ENCODE measurements at places on chromosomes 16 and 17. TPM values are rescaled to one million over a fixed set of nuclear protein-coding genes. Genes with fewer than 3 reads are reported as not detected.

GRCh38 chr17:49217651-49218413 is 7.3 kb downstream of the ABI3 start:
- H3K4me1 ChIP-seq: no peaks in the 10 kb centered on the region
- H3K4me3 ChIP-seq: no peak overlapping the region
- H3K27me3 ChIP-seq: peaks cover 9% of the 10 kb centered on the region

The CAVIN1 gene
- total RNA-seq: 137 TPM

DNA sequence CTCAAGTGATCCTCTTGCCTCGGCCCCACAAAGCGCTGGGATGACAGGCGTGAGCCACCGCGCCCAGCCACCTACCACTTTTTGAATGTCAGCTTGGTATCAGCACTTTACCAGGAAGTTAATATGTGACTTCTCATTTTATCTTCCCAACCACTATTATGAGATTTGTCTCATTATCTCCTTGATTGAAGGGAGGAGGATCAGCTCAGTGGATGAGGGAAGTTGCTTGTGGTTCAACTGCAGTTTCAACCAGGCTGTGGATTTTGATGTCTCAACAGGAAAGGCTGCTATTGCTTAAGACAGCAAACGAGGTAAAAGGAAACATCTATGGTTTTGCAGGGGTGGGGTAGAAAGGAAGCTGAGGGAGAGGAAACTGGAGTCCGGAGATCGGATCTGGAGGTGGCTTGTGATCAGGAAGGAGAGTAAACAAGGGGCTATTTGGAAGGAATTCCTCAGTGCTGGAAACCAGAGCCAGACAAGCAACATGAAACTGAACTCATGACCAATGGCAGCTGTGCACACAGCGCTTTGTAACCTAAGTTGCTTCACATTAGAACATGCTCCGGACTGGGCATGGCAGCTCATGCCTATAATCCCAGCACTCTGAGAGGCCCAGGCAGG is 180.5 kb downstream of the VPS53 start:
- H3K4me3 ChIP-seq: no peak overlapping the region
- no peaks in the 10 kb centered on the region for H3K27me3 ChIP-seq
- H3K4me1 ChIP-seq: no peaks in the 10 kb centered on the region
- H3K27ac ChIP-seq: no peak overlapping the region
- peaks cover 74% of the 10 kb centered on the region for H3K36me3 ChIP-seq

- peaks cover 3% of the 10 kb centered on the region for H3K36me3 ChIP-seq
- no peak for DNase-seq
- no peak overlapping the region for H3K4me3 ChIP-seq
- H3K27ac ChIP-seq: no peak overlapping the region
Observed at GRCh38 chr16:245105-245504, 10.5 kb downstream of the FAM234A start.

GRCh38 chr16:19706846-19707245 is 11.2 kb downstream of the KNOP1 start:
- DNase-seq: no peak
- peaks cover 77% of the 10 kb centered on the region for H3K36me3 ChIP-seq
- no peaks in the 10 kb centered on the region for H3K27me3 ChIP-seq
- no peak overlapping the region for H3K4me3 ChIP-seq

DNA sequence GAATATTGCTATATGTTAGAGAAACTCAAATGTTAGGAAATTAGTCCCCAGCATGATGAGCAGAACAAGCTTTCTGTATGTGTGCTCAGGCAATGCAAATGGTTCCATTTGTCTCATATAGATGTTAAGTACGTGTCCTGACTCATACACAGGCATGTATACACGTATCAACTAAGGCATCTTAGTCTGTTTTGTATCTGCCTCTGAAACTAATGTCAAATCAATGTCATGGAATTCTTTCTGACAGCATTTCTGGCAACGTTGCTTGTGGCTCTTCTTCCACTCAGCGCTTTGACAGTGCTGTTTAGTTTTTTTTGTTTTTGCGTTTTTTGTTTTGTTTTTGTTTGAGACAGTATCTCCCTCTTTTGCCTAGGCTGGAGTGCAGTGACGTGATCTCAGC is 111.9 kb downstream of the CNTNAP4 start:
- H3K27ac ChIP-seq: no peak overlapping the region
- peak; percentile 51 for DNase-seq
- no peak overlapping the region for H3K4me3 ChIP-seq
- H3K27me3 ChIP-seq: no peaks in the 10 kb centered on the region
- H3K36me3 ChIP-seq: no peaks in the 10 kb centered on the region

The NPIPB12 gene
- total RNA-seq: 91.4 TPM

DNA sequence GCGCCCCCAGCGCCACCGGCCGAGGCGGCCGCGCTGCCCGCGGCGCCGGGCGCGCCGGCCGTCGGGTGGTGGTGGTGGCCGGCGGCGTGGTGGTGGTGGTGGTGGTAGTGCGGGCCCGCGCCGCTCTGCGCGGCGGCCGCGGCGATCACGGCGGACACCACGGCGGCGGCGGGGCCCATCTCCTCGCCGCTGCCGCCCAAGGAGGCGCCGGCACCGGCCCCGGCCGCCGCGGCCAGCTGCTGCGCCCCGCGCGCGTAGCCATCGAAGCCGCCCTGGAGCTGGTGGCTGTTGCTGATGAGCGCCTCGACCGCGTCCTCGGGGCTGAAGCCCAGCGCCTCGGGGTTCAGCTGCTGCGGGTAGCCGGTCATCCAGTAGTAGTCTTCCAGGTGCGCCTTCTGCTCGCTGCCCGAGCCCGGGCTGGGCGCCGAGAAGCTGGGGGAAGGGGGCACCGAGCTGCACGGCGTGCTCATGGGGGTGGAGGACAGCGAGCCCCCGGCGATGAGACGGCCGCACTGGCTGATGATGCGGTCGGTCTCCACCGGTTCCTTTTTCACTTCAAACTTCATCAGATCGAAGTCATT is 1.2 kb downstream of the MAF start:
- peaks cover 6% of the 10 kb centered on the region for H3K4me1 ChIP-seq
- no peak for DNase-seq
- no peaks in the 10 kb centered on the region for H3K36me3 ChIP-seq
- H3K27me3 ChIP-seq: no peaks in the 10 kb centered on the region
- no peak overlapping the region for H3K27ac ChIP-seq

GRCh38 chr16:30985401-30986128 is 558 bp downstream of the HSD3B7 start:
- H3K4me1 ChIP-seq: peaks cover 5% of the 10 kb centered on the region
- no peaks in the 10 kb centered on the region for H3K27me3 ChIP-seq
- peak; percentile 54 for DNase-seq
- peak overlapping the region; percentile 72 for H3K4me3 ChIP-seq

DNA sequence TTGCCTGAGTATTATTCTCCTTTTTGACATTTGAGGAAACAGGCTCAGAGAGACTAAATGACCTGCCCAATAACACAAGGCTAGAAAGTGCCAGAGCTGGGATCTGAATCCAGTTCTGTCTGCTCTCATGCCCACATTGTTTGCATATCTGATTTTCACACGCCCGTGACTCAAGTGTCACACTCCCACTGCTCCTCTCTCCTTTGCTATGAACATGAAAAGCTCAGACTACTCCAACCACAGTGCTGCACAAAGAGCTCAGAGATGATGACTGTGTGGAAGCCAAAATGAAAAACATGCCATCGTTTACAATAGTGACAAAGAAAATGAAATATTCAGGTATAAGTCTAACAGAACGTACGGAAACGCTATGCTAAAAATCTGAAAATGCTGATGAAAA is 107.9 kb downstream of the SMG6 start:
- no peak overlapping the region for H3K27ac ChIP-seq
- no peaks in the 10 kb centered on the region for H3K27me3 ChIP-seq
- H3K4me1 ChIP-seq: peaks cover 25% of the 10 kb centered on the region
- no peak for DNase-seq

GRCh38 chr16:11585460-11586377 is 1.0 kb downstream of the LITAF start:
- peak; percentile 34 for DNase-seq
- peak overlapping the region; percentile 94 for H3K27ac ChIP-seq

The CARHSP1 gene
- total RNA-seq: 23.9 TPM

The WNT3 gene
- 2.9 TPM for total RNA-seq

The SPNS1 gene
- 25.2 TPM for total RNA-seq

The TEKT1 gene
- not detected for total RNA-seq

The NTN1 gene
- total RNA-seq: 0.10 TPM

DNA sequence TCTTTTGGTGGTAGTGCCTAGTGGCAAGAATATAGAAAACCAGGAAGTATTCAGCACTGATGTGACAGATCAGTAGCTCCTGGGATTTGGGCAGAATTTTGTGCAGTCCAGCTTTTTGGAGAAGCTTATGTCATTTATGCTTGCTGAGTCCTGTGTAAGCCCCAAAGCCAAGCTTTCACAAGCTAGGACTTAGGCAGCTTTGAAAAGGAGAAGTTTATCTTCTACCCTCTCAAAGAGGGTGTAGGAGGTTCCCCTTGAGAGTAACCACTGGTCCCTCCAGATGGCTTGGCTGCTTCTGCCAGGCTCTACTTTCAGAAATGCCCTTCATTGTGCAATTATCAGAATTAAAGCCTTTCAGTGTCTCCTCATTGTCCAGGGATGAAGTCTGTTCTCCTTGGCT is 78.8 kb downstream of the CES1 start:
- no peak for DNase-seq
- peaks cover 7% of the 10 kb centered on the region for H3K4me1 ChIP-seq
- peaks cover 7% of the 10 kb centered on the region for H3K36me3 ChIP-seq
- no peak overlapping the region for H3K4me3 ChIP-seq

The CTRB2 gene
- not detected for total RNA-seq

The IRX6 gene
- not detected for total RNA-seq

The IL21R gene
- total RNA-seq: 0.21 TPM

GRCh38 chr16:77825196-77825595 is 36.8 kb downstream of the VAT1L start:
- H3K4me3 ChIP-seq: no peak overlapping the region
- H3K27ac ChIP-seq: no peak overlapping the region
- peaks cover 35% of the 10 kb centered on the region for H3K27me3 ChIP-seq
- H3K36me3 ChIP-seq: no peaks in the 10 kb centered on the region

GRCh38 chr16:30637944-30638343 is 12.8 kb upstream of the PRR14 start:
- peak; percentile 75 for DNase-seq
- H3K4me1 ChIP-seq: no peaks in the 10 kb centered on the region
- H3K36me3 ChIP-seq: peaks cover 7% of the 10 kb centered on the region
- H3K27me3 ChIP-seq: no peaks in the 10 kb centered on the region

GRCh38 chr17:78971756-78972506 is 7.8 kb downstream of the LGALS3BP start:
- no peaks in the 10 kb centered on the region for H3K27me3 ChIP-seq
- peaks cover 31% of the 10 kb centered on the region for H3K36me3 ChIP-seq
- H3K4me3 ChIP-seq: no peak overlapping the region
- peaks cover 8% of the 10 kb centered on the region for H3K4me1 ChIP-seq

The TCAP gene
- total RNA-seq: 0.71 TPM

GRCh38 chr16:88651276-88651988 is 579 bp upstream of the CYBA start:
- DNase-seq: no peak
- H3K4me3 ChIP-seq: no peak overlapping the region
- H3K27ac ChIP-seq: no peak overlapping the region
- peaks cover 5% of the 10 kb centered on the region for H3K36me3 ChIP-seq
- H3K27me3 ChIP-seq: no peaks in the 10 kb centered on the region
- no peaks in the 10 kb centered on the region for H3K4me1 ChIP-seq

GRCh38 chr17:45971698-45972141 is 27.3 kb upstream of the STH start:
- no peak overlapping the region for H3K27ac ChIP-seq
- H3K4me1 ChIP-seq: no peaks in the 10 kb centered on the region
- no peak for DNase-seq
- H3K36me3 ChIP-seq: no peaks in the 10 kb centered on the region
- no peak overlapping the region for H3K4me3 ChIP-seq
- H3K27me3 ChIP-seq: peaks cover 69% of the 10 kb centered on the region

The SALL1 gene
- total RNA-seq: not detected

DNA sequence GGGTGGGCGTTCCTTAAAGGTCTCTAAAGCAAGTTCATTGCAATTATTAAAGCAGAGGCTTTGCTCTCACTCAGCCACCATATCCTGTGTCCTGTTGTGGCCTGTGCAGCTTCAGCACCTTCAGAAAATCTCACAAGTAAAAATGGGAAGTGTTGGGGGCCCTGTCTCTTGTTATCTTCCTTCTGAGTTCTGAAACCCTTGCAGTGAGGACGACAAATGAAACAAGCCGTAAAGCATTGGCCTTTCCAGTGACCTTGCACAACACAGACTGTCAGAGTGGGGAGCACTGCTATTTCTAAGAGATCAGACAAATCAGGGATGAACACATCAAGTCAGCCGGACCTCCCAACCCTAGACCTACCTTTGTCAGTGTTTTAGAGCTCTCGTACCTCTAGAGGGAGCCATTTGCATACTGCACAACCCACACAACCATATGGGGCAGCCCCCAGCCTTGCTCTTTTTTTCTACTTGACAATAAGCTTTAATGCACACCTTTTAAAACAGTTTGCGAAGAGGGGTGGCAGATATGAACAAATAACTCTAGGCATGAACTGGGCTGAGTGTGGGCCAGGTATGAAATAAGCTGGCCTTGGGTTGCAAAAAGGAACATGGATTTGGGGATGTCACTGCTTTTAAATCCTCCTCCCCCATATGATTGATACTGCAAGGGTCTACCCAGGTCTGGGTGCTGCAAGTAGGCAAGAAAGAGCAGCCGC is 89.8 kb downstream of the KATNIP start:
- DNase-seq: peak; percentile 52
- H3K4me1 ChIP-seq: no peaks in the 10 kb centered on the region
- H3K36me3 ChIP-seq: peaks cover 25% of the 10 kb centered on the region
- H3K27ac ChIP-seq: no peak overlapping the region

DNA sequence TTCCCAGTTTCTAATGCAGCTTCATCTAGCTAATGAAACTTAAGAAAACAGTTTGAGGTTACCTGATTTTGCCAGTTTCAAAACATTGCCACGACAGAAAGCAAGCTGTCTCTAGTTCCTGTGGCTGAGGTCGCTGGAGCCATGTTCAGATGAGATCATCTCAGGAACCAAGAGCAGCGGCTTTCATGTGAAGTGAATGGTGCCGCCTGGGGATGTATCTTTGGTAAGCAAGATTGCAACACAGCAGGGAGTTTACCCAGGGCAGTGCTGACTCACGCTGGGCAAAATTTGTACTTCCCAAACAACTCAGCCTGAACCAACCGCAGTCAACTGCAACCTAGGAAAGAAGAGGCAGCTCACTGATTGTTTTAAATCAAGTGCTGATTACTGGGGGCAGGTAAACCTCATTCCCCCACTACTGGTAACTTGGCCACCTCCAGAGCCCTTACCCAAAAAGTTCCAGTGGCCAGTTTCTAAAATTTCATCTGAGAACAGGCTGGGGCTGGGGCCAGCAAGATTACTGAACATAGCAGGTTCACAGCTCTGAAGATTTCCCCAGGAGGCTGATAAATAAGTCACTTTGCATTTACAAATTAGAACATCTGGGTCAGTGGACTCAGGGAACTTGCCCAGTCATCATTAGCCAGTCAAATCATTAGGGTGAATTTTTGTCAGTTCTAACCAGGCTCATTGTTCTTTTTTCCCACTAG is at the start of gene RFFL:
RFFL (minus strand) TSS at position 194 of the 710 bp plus-strand sequence. CDS start 37,154 bp downstream, outside the sequence.
- peaks cover 4% of the 10 kb centered on the region for H3K36me3 ChIP-seq
- no peaks in the 10 kb centered on the region for H3K27me3 ChIP-seq
- peak within 1 kb of the TSS; percentile 95 for H3K27ac ChIP-seq
- H3K4me1 ChIP-seq: peaks cover 26% of the 10 kb centered on the region
- peak within 1 kb of the TSS; percentile 73 for H3K4me3 ChIP-seq
- DNase-seq: peak; percentile 98

Data from MCF 10A (cell line).